ENCODE measurements at places on chromosomes 6 and 20. TPM values are rescaled to one million over a fixed set of nuclear protein-coding genes. Genes with fewer than 3 reads are reported as not detected.
A peak's percentile ranks its signal among the peaks of the same experiment; 100 is the strongest.

GRCh38 chr6:155309150-155309549 is 5.1 kb downstream of the TFB1M start:
- no peak for ATAC-seq

DNA sequence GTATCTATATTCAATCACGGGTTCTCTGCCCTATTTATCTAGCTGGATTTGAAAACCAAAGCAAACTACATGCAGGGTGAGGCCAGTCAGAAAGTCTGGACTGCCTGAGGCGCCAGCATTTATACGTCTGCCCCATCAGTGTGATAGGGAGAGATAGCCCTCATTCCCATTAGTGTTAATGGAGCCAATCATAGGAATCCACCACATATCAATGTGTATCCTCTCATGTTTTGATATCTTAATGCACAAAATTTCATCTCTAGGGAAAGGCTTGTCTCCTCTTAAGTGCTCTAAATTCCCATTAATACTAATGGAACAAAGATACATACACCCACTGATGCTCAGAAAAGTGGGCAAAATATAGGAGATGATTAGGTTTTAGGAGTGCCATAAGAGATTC is 376.2 kb downstream of the BTBD3 start:
- no peak for ATAC-seq

GRCh38 chr6:134422426-134423231 is 104.7 kb upstream of the SGK1 start:
- ATAC-seq, result peak; percentile 75

Gene TSHZ2
- 58.2 TPM for total RNA-seq

Gene EDN3
- total RNA-seq, result 0.45 TPM

Gene ANGPT4
- not detected for total RNA-seq

Gene FAM209B
- 0.74 TPM for total RNA-seq

Gene C20orf96
- 6.0 TPM for total RNA-seq

Measured in activated T-helper 17 cell treated with anti-CD3 and anti-CD28 coated beads, Interleukin-2, amount 50 U/mL, for 72 hours (primary cell).